ENCODE measurements at places on chromosomes 3 and 15. TPM values are rescaled to one million over a fixed set of nuclear protein-coding genes. Genes with fewer than 3 reads are reported as not detected.

Gene MORC1
- 0.12 TPM for total RNA-seq

DNA sequence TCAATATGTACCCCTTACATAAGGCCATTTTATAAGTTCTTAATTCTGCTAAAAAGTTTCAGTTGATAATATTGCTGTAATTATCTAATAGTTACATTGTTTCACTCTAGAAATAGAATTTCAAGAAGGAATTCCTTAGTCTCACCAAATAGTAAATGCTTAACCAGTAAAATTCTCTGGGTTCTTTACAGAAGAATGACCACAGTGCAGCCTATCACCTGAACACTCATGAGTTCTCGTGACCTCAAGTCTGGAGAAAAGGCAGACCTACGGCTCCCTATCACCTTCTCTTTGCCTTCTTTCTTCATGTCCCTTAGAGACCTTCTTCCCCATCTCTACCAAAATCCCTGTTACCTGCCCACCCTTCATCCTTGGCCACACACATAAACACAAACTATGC lies 30.9 kb downstream of the CCDC191 start:
- H3K36me3 ChIP-seq = no peaks in the 10 kb centered on the region
- no peak overlapping the region for H3K4me3 ChIP-seq
- H3K27ac ChIP-seq = no peak overlapping the region
- H3K27me3 ChIP-seq = no peaks in the 10 kb centered on the region

DNA sequence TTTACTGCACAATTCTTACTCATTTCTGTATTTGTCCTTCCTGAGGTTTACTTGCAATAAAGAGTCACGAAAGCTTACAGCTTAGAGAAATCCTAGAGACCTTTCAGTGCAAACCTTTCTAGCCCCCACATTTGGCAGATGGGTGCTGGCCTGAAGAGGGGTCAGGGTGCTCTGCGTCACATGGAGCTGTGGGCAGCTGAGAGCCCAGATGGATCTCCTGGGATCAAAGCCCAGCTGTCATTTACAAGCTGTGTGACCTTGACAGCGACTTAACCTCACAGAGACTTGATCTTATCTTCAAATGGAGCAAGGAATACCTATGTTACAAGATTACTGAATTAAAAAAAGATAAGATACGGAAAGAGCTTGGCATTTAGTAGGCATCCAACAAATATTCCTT lies 24.0 kb upstream of the RAF1 start:
- no peak overlapping the region for H3K4me3 ChIP-seq
- no peaks in the 10 kb centered on the region for H3K36me3 ChIP-seq
- H3K4me1 ChIP-seq = no peaks in the 10 kb centered on the region

DNA sequence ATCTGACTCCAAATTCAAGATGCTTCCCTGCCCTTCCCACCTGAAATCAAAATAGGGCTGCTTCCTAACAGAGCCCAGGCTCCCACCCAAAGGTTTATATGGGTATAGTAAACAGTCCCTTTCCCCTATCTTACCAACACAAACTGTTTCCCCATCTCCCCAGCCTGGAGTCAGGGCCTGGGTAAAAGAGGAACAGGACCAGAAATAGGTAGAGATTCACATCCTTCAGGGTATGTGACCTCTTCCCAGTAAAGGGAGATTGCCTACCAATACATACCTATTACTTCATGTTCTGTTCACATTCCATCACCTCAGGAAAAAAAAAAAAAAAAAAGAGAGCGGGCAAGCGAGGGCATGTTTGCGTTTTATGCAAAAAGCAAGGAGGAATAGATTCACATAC lies 9.7 kb upstream of the SHF start:
- H3K4me1 ChIP-seq = peaks cover 12% of the 10 kb centered on the region
- H3K27me3 ChIP-seq = no peaks in the 10 kb centered on the region
- no peak overlapping the region for H3K27ac ChIP-seq
- DNase-seq = no peak

DNA sequence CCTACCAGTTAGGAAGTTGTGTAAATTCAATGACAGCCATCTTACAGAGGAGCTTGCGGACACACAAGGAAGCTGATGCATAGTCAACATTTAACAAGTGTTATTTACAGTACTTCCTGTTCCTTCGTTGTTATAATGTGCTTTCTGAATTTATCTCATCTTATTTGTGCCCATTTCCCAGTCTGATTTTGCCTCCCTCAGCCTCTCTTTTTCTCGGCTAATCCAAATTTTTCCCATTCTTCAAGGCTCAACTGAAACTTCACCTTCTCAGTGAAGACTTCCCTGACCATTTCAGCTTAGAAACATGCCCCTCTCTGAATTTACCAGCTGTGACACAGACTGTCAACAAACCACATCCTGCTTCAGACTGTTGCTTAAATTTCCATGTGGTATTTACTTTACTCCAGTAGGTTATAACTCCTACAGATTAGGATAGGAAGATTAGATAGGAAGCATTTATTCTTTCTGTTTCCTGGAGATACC lies 55.7 kb upstream of the CP start:
- H3K36me3 ChIP-seq = no peaks in the 10 kb centered on the region
- DNase-seq = peak; percentile 48
- H3K27ac ChIP-seq = no peak overlapping the region
- H3K4me1 ChIP-seq = peaks cover 14% of the 10 kb centered on the region
- H3K4me3 ChIP-seq = peak overlapping the region; percentile 45

GRCh38 chr3:188573956-188574355 lies 420.0 kb downstream of the LPP start:
- DNase-seq = no peak
- H3K4me1 ChIP-seq = no peaks in the 10 kb centered on the region
- no peak overlapping the region for H3K27ac ChIP-seq
- no peaks in the 10 kb centered on the region for H3K27me3 ChIP-seq
- no peaks in the 10 kb centered on the region for H3K36me3 ChIP-seq

DNA sequence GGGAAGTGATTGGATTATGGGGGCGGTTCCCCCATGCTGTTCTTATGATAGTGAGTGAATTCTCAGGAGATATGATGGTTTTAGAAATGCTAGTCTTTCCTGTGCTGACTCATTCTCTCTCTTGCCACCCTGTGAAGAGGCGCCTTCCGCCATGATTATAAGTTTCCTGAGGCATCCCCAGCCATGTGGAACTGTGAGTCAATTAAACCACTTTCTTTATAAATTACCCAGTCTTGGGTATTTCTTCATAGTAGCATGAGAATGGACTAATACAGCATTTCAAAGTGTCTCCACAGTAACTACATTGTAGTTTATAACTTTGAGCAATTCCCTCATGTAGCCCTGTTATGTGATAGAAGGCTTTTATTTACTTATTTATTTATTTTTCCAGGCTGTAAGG lies 128.8 kb upstream of the CHRNA7 start:
- no peaks in the 10 kb centered on the region for H3K27me3 ChIP-seq
- no peak overlapping the region for H3K27ac ChIP-seq
- no peaks in the 10 kb centered on the region for H3K36me3 ChIP-seq
- no peak overlapping the region for H3K4me3 ChIP-seq

- no peaks in the 10 kb centered on the region for H3K36me3 ChIP-seq
- H3K4me1 ChIP-seq = no peaks in the 10 kb centered on the region
- no peak for DNase-seq
- no peak overlapping the region for H3K4me3 ChIP-seq
- H3K27ac ChIP-seq = no peak overlapping the region
- H3K27me3 ChIP-seq = no peaks in the 10 kb centered on the region
Measured at GRCh38 chr3:74055061-74055460, 430.3 kb upstream of the PDZRN3 start.

GRCh38 chr3:81198216-81198615 lies 563.2 kb downstream of the GBE1 start:
- no peaks in the 10 kb centered on the region for H3K27me3 ChIP-seq
- no peak overlapping the region for H3K27ac ChIP-seq
- no peak overlapping the region for H3K4me3 ChIP-seq
- H3K36me3 ChIP-seq = no peaks in the 10 kb centered on the region
- no peaks in the 10 kb centered on the region for H3K4me1 ChIP-seq

GRCh38 chr3:10505050-10505790 lies at the start of gene ATP2B2:
TSS of gene ATP2B2 (minus strand) at chr3:10505586. CDS start at chr3:10449543, 56,043 bp downstream.
- H3K4me3 ChIP-seq = no peak within 1 kb of the TSS
- peaks cover 7% of the 10 kb centered on the region for H3K4me1 ChIP-seq
- no peaks in the 10 kb centered on the region for H3K36me3 ChIP-seq
- peaks cover 2% of the 10 kb centered on the region for H3K27me3 ChIP-seq

All from CD4-positive, CD25-positive, alpha-beta regulatory T cell (primary cell).